ENCODE measurements at places on chromosomes 2 and 18. TPM values are rescaled to one million over a fixed set of nuclear protein-coding genes. Genes with fewer than 3 reads are reported as not detected.

- peaks cover 6% of the 10 kb centered on the region for H3K36me3 ChIP-seq
- H3K27me3 ChIP-seq: no peaks in the 10 kb centered on the region
- no peak for DNase-seq
- peaks cover 19% of the 10 kb centered on the region for H3K4me1 ChIP-seq
These were observed 14.2 kb downstream of the CDK15 start for GRCh38 chr2:201820383-201821007.

LIMS2 gene
- total RNA-seq: 13.0 TPM

TOGARAM2 gene
- total RNA-seq: 0.40 TPM

DNA sequence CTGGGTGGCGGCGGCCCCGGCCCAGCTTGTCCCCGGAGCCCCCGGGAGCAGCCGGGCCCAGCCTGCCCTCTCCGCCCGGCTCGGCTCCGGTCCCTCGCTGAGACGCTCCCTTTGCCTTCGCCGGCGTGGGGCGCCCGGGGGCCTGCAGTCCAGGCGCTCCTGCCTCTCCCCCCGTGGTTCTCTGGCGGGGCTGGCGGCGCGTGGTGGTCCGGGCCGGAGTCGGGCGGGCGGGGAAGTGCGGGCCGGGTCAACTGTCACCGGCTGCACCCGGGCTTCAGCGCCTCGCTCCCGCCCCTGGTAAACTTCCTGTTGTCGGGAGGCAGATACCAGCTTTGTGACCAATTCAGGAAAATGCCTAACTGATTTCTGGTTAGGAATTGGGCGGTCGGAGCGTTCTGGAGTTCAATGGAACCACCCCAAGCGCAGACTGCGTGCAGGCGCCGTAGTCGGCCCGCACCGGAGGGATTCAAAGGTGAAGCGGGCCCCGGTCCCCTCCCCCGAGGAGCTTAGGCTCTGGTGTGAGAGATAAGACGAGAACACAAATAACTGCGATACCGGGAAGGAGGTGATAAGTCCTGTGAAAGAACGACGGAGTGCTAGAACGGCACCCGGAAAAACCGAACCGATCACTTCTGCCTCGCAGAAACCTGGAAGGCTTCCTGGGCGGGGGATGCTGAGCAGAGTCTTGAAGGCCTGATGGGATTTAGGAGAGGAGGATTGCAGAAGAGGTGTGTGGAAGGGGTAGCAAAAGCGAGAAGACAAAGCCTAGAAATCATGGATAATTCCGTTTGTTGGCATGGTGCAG is 891 bp downstream of the CAB39 start:
- peak overlapping the region; percentile 83 for H3K4me3 ChIP-seq
- DNase-seq: peak; percentile 26
- H3K27me3 ChIP-seq: no peaks in the 10 kb centered on the region
- H3K4me1 ChIP-seq: peaks cover 23% of the 10 kb centered on the region
- H3K27ac ChIP-seq: peak overlapping the region; percentile 93

DNA sequence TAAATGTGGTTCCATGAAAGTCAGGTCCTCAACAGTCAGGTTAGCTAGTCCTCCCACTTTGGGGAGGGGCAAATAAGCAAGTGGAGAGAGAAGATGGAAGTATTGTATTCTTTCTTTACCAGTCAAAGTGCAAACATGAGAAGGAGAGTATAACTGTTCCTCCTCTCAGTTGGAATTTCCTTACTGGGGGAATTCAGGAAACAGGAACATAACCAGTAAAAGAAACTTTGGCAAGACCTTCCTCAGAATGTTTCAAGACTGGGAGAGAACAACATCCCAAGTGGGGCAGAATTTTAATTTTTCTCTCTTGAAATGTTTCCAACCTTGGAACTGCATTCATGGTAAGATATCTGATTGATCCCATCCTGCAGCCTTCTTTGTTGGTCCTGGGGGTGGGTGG is 552.4 kb upstream of the TNP1 start:
- H3K4me1 ChIP-seq: peaks cover 36% of the 10 kb centered on the region
- H3K36me3 ChIP-seq: no peaks in the 10 kb centered on the region
- peak overlapping the region; percentile 20 for H3K27ac ChIP-seq
- no peaks in the 10 kb centered on the region for H3K27me3 ChIP-seq
- no peak for DNase-seq
- H3K4me3 ChIP-seq: no peak overlapping the region

DNA sequence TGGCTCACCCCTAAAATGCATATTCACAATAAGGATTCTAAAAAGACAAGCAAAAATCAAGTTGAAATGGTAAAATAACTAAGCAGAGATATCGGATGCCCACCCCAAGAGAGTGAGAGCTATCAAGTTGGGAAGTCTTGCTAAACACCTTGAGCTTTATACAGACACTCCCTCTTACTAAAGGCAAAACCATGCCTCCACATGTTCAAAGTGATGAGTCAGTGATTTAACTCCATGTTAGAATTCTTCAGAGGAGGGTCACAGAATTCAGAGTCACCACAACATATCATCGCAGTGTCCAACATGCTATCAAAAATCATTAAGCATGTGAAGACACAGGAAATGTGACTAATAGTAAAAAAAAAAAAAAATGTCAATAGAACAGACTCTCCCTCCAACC is 20.6 kb upstream of the ST8SIA3 start:
- no peak for DNase-seq
- H3K4me3 ChIP-seq: no peak overlapping the region
- H3K27ac ChIP-seq: no peak overlapping the region
- H3K4me1 ChIP-seq: no peaks in the 10 kb centered on the region

DNA sequence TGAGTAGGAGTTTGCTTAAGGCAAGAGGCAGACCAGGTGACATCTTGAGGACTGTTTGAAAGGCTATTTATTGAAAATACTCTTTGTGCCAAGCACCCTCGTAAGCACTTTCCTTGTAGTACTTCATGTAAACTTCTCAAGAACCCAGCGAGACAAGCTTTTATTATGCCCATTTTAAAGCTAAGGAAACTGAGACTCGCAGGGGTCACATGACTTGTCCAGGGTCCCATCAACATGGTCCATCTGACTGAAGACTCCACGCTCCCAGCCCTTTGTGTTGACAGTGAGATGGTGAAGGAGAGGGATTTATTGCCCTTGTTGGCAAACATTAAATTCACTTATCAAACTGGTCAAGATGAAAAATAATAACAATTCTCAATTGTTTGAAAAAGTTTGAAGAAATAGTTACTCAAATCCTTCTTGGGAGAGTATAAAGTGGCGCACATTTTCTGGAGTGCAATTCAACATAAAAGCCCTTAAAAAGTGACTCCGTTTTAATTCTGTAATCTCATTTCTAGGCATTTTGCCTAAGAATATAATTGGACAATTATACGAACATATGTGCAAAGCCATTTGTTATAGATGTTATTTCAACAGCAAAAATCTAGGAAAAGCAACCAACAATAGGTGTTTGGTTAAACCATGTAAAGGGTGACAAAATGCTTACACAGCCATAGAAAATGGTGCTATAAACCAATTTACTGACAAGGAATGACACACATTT is 270.5 kb upstream of the NCKAP5 start:
- no peaks in the 10 kb centered on the region for H3K36me3 ChIP-seq
- peaks cover 2% of the 10 kb centered on the region for H3K27me3 ChIP-seq
- DNase-seq: no peak
- H3K27ac ChIP-seq: no peak overlapping the region
- no peaks in the 10 kb centered on the region for H3K4me1 ChIP-seq
- H3K4me3 ChIP-seq: no peak overlapping the region

ZSWIM2 gene
- not detected for total RNA-seq

UGT1A1 gene
- total RNA-seq: not detected

C1QL2 gene
- not detected for total RNA-seq

DNA sequence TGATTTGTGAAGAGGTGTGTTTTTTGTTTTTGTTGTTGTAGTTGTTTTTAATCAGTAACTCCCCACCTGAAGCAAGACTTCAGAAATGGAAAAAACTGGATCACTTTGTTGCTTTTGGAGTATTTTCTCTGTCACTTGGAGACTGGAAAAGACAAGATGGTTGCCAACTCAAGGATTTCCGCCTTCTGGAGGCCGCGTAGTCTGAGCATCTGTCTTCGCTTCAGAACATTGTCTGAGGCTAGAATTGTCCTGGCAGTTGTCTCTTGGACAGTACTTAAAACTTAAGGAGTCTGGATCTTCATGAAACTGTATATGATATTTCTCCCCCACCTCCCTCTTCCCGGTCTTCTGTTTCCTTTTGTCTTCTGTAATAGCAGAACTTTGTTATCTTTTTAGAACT is 67.7 kb downstream of the ARHGAP28 start:
- DNase-seq: no peak
- peaks cover 37% of the 10 kb centered on the region for H3K4me1 ChIP-seq
- peaks cover 41% of the 10 kb centered on the region for H3K36me3 ChIP-seq
- no peak overlapping the region for H3K4me3 ChIP-seq

GRCh38 chr2:111705711-111706336 is 178.2 kb downstream of the ANAPC1 start:
- H3K27ac ChIP-seq: peak overlapping the region; percentile 57
- no peak overlapping the region for H3K4me3 ChIP-seq

DNA sequence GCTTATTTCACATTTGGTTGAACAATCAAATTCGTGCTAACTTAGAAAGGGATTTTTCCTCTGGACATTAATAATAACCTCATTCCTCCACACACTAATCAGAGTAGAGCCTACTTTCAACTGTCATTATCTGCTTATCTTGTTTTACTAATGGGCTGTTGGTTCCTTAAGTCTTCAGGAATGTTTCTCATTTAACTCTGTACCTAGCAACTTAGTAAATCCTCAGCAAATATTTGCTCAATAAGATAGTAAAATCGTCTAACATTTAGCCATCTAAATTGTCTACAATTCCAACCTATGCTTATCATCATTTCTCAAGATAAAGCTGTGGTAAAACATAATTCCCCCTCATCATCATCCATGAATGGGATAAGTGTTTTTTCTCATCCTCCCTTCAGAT is 98.1 kb downstream of the CDH2 start:
- DNase-seq: no peak
- peak overlapping the region; percentile 15 for H3K27ac ChIP-seq
- peaks cover 1% of the 10 kb centered on the region for H3K27me3 ChIP-seq
- H3K36me3 ChIP-seq: no peaks in the 10 kb centered on the region
- H3K4me1 ChIP-seq: peaks cover 35% of the 10 kb centered on the region

MYO3B gene
- total RNA-seq: 9.1 TPM

DNA sequence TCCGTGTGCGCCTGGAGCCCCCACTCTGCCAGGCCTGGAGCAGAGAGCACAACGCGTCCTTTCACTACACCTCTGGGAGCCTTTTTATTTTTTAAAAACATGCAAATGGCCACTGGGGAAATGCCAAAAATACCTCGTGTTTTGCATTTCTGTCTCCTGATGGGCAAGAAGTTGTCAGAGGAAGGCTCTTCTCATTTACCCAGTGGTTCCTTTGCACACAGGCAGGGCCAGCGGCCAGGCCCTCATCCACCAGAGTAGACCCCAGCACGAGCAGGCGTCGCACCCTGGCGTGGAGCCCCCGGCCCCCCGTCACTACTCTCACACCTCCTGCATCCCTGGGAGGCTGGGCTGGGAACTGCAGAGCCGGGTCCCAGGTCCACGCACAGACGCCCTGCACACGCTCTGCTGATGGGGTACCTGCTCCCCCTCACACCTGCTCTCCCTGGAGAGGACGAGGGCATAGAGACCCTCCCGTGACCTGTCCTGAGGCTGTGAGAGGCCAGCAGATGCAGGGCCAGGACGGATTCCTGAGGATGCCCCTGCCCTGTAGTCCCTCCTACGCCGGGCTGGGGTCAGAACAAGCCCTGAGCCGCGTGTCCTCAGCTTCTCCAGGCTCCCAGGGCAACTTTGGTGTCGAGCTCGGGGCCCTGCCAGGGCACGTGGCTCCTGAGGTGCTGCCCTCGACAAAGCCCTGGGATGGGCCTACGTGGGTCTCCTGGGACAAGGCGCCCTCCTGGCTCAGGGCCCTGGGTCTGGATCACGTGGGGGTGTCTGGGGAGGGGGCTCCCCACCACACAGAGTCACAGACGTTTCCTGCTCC is 65.0 kb downstream of the NFATC1 start:
- no peak overlapping the region for H3K27ac ChIP-seq
- no peaks in the 10 kb centered on the region for H3K36me3 ChIP-seq
- no peaks in the 10 kb centered on the region for H3K27me3 ChIP-seq
- no peak for DNase-seq

DNA sequence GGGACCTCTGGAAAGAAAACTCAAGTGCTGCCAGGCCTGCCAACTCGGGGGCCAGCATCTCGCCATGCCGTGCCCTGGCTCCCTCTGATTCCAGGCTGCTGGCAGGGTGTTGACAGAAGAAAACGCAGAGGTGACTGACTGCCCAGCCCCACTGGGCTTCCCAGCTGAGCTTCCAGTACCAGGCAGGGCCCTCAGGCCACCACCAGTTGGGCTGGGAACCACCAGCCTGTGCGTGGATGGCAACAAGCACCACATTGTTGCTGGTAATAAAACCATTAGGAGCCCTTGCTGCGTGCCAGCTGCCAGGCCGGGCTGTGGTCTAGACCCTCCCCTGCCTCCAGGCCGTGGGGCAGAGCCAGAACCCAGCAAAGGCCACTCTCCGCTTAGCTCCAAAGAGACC is 9.2 kb downstream of the DNMT3A start:
- peaks cover 38% of the 10 kb centered on the region for H3K4me1 ChIP-seq
- no peak for DNase-seq
- H3K27ac ChIP-seq: no peak overlapping the region

- no peak for DNase-seq
- H3K4me1 ChIP-seq: peaks cover 18% of the 10 kb centered on the region
- no peak overlapping the region for H3K27ac ChIP-seq
- no peak overlapping the region for H3K4me3 ChIP-seq
These were observed 6.5 kb upstream of the NDUFV2 start for GRCh38 chr18:9096007-9096371.

GRCh38 chr2:153235516-153235915 is 243.0 kb downstream of the RPRM start:
- no peak overlapping the region for H3K4me3 ChIP-seq
- DNase-seq: no peak
- H3K36me3 ChIP-seq: no peaks in the 10 kb centered on the region

DNA sequence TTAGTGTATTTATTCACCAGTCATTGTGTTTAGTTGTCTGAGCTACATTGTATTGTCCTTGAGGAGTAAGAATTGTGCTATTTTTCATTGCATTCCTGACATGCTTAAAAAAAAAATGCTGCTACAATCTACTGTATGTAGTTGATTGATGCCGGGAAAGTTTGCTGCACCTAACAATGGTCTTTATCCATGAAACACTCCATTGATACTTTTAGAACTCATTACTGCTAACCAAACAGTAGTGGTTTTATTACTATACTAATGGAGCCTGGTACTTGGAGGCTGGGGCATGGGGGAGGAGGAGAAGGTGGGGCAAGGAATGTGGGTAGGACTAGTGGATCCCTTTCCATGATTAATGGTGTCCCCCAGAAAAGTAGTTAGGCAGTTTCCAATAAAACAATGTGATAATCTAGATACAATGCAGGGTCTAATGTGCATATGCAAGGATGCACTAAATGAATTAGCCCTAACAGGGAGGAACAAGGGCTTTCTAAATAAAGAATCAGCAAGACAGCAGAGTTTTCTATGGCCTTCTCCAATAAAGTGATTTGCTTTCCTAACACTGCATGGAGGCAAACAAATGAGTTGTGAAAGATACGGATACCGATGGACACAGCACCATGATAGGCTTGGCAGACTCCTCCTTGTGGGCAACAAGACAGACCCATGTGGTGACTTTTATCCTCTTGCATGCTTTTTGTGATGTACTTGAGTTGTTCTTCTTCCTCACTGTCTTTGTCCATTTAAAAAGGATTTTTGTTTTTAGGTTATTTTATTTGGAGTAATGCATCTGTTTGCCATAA is 78.5 kb downstream of the FMNL2 start:
- no peak overlapping the region for H3K27ac ChIP-seq
- no peak overlapping the region for H3K4me3 ChIP-seq
- H3K36me3 ChIP-seq: no peaks in the 10 kb centered on the region
- peaks cover 52% of the 10 kb centered on the region for H3K4me1 ChIP-seq

- peak within 1 kb of the TSS; percentile 61 for H3K4me3 ChIP-seq
- peaks cover 7% of the 10 kb centered on the region for H3K4me1 ChIP-seq
- peak; percentile 49 for DNase-seq
- H3K27me3 ChIP-seq: peaks cover 90% of the 10 kb centered on the region
- H3K27ac ChIP-seq: no peak within 1 kb of the TSS
- no peaks in the 10 kb centered on the region for H3K36me3 ChIP-seq
These were observed at the start of gene ACOXL for GRCh38 chr2:110732422-110733413. Gene ACOXL (plus strand): TSS chr2:110732573. CDS start chr2:110768390, 35,817 bp downstream.

REG3G gene
- not detected for total RNA-seq

PRKAG3 gene
- 2.9 TPM for total RNA-seq

All from mesothelial cell of epicardium (in vitro differentiated cells).